ENCODE measurements at places on chromosomes 2 and 18. TPM values are rescaled to one million over a fixed set of nuclear protein-coding genes. Genes with fewer than 3 reads are reported as not detected.

The SPATA3 gene
- total RNA-seq: 1.3 TPM

The SKOR2 gene
- total RNA-seq: 0.14 TPM

The DHRS9 gene
- total RNA-seq: 4.8 TPM

The LYPD6 gene
- total RNA-seq: not detected

The ROCK2 gene
- 14.4 TPM for total RNA-seq

The C1GALT1C1L gene
- total RNA-seq: not detected

The LYG2 gene
- total RNA-seq: not detected

The CHCHD5 gene
- total RNA-seq: 34.4 TPM

The KIAA2012 gene
- total RNA-seq: not detected

The MCEE gene
- total RNA-seq: 13.6 TPM

The AQP12B gene
- not detected for total RNA-seq

The POTEE gene
- total RNA-seq: 0.50 TPM

The DNER gene
- total RNA-seq: not detected

The FAM110C gene
- 0.96 TPM for total RNA-seq

The SLC16A14 gene
- total RNA-seq: 2.2 TPM

The ST6GAL2 gene
- total RNA-seq: not detected

The SOCS6 gene
- total RNA-seq: 2.1 TPM

The PCARE gene
- not detected for total RNA-seq

The LBX2 gene
- not detected for total RNA-seq

The ZNF385B gene
- total RNA-seq: not detected

Data from activated CD4-positive, alpha-beta T cell treated with anti-CD3 and anti-CD28 coated beads for 36 hours (primary cell).